ENCODE measurements at places on chromosomes 12 and 14.

GRCh38 chr14:104817930-104818713 is 17.2 kb downstream of the ZBTB42 start:
- DNase-seq: no peak

GRCh38 chr12:75784591-75784990 is 247.0 kb downstream of the PHLDA1 start:
- no peak for DNase-seq

DNA sequence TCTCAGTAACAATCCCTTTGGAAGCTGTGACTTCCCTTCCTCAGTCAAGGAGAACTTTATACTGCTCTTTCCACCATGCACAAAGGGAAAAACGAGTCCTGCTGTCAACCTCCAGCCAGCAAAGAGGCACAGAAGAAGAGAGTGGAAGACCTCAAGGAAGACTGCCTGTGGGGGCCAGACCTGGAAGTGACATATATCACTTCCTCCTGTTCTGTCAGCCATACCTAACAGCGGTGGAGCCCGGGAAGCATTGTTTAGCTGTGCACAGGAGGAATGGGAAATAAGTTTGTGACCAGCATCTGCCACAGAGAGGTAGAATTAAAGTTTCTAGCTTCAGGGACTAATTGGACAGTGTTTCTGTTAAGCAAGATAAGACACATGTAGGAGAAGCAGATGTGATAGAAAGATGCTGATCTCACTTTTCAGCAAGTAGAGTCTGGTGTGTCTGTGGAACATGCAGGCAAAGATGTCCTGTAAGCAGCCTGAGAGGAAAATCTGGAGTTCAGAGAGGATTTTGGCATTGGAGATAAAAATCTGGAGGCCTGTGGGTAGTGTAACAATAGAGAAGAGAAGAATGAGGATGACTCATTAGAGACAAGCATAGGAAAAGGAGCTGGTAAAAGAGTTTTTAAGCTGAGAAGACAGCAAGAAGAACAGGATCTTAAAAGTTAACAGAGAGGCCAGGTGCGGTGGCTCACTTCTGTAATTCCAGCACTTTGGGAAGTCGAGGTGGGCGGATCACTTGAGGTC is 141.6 kb upstream of the CPSF6 start:
- no peak for DNase-seq

GRCh38 chr14:94677213-94677612 is 65.0 kb downstream of the SERPINA3 start:
- no peak for DNase-seq

- DNase-seq: no peak
Measured at GRCh38 chr12:47939009-47939601, 24.3 kb upstream of the TMEM106C start.

DNA sequence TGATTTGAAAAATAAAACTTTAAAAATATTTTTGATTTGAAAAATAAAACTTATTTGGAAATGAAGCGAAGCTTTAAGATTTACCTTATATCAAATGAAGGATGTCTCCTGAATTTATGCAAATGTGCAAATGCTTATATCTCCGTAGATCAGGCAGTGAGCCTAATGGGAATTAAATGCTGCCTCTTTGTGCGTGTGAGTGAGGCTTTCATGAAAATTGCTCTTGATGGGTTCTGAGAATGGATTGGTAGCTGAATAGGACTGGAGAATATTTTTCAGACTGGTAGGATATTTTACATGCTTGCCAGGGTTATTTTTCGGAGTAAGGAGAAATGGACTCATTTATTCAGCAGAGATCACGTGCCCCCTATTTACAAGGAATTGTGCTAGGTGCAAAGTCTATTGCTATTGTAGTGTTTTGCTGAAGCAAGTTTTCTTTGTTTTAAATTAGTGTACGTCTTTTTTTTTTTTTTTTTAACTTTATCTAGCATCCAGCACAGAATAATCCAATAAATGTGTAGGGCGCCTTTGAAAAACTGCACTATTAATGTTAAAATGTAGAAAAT is 2.4 kb downstream of the VRK1 start:
- no peak for DNase-seq

- no peak for DNase-seq
Measured at GRCh38 chr14:54594537-54594936, 27.6 kb downstream of the SAMD4A start.

- DNase-seq: no peak
Measured at GRCh38 chr14:64502887-64503433, 678 bp downstream of the ZBTB25 start.

- peak; percentile 19 for DNase-seq
Measured at GRCh38 chr12:107369679-107370078, 276.3 kb upstream of the CRY1 start.

- DNase-seq: no peak
Measured at GRCh38 chr14:51463461-51463860, 188.2 kb upstream of the FRMD6 start.

DNA sequence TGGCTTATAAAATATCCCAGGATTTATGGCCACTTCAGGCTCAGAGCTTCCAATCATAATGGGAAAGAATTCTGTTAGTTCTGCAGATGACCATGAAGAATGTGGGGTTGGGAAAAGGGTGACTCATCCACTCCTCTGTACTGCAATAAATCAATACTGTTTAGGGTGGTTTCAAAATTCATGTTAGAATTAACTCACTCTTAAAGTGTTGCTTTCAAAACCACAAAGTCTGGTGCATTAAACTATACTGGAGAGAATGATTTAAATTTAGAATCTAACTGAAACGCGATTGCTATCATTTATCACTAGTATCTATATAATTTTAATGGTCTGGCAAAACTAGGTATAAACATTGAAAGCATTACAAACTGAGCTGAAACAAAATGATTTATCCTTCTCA is 798 bp downstream of the CCDC198 start:
- no peak for DNase-seq

GRCh38 chr12:5000204-5000603 is 43.5 kb upstream of the KCNA5 start:
- no peak for DNase-seq

- no peak for DNase-seq
Measured at GRCh38 chr12:1324910-1325309, 269.5 kb downstream of the FBXL14 start.

DNA sequence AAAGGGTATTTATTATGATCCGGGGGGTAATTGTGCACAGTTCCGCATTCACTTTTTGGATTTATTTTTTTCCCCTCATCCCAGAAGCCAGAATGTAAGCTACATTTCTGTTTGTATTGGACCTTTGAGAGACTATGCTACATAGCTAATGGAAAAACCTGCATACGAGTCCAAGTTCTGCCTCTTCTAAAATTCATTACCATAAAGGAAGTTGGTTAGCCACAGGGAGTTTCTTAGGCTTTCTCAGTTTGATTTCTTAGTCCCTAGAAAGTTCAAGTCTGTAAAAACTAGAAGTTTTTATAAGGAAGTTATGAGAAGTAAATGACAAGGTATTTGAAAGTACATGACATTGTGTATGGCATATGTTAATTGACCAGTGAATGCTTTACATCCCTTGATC is 138.7 kb downstream of the PDE3A start:
- DNase-seq: no peak

- no peak for DNase-seq
Measured at GRCh38 chr14:90319634-90320541, 11.9 kb downstream of the NRDE2 start.

DNA sequence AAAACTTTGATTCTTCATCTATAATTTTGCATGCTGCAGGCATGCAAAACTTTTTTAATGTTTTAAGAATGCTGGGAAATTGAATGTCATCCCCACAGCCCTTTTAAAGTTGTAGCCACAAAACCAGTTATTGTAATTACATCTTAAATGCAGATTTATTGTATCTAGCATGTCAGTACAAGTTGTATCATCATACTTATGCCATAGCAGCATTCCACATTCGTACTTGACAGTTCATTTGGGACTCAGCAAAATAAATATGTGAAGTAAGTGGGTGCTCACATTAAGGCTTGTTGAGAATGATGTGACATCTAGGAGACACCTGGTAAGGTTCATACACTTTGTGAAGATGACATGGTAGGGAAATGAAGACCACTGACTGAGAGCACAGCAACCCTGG is 44.0 kb upstream of the GZMB start:
- DNase-seq: no peak

DNA sequence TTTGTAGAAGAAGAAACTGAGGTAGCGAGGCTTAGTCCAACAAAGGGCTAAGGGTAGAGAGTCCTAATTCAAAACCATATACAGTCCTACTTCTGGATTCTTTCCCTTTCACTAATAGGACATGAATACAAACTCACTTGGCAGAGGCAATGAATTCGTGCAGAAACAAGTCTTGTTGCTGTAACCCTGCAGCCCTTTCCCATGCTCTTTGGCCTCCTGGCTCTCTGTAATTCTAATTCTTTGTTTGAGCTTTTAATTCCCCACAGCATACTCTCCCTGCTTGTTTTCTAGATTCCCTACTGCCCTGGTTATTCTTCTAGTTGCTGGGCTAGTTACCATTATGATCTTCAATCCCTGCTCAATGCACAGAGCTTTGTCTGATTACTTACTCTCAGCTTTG is 381.4 kb downstream of the ETNK1 start:
- DNase-seq: no peak

Measured in activated effector memory CD4-positive, alpha-beta T cell treated with Interleukin-2 at 50 U/mL for 16 hours (primary cell).